ENCODE measurements at places on chromosomes 1 and 21.

- no peak for DNase-seq
Observed at GRCh38 chr1:40989066-40989465, 9.6 kb downstream of the CTPS1 start.

DNA sequence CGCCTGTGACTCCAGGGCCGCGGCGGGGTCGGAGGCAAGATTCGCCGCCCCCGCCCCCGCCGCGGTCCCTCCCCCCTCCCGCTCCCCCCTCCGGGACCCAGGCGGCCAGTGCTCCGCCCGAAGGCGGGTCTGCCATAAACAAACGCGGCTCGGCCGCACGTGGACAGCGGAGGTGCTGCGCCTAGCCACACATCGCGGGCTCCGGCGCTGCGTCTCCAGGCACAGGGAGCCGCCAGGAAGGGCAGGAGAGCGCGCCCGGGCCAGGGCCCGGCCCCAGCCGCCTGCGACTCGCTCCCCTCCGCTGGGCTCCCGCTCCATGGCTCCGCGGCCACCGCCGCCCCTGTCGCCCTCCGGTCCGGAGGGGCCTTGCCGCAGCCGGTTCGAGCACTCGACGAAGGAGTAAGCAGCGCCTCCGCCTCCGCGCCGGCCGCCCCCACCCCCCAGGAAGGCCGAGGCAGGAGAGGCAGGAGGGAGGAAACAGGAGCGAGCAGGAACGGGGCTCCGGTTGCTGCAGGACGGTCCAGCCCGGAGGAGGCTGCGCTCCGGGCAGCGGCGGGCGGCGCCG lies at the start of gene SIM2:
Gene SIM2 (plus strand): TSS at position 135 of the 565 bp plus-strand sequence. CDS start 632 bp downstream, outside the sequence.
- DNase-seq, result peak; percentile 58

- DNase-seq, result no peak
Observed at GRCh38 chr1:227312361-227313025, 5.8 kb downstream of the CDC42BPA start.

GRCh38 chr1:208202333-208202995 lies 41.7 kb downstream of the PLXNA2 start:
- DNase-seq, result no peak

DNA sequence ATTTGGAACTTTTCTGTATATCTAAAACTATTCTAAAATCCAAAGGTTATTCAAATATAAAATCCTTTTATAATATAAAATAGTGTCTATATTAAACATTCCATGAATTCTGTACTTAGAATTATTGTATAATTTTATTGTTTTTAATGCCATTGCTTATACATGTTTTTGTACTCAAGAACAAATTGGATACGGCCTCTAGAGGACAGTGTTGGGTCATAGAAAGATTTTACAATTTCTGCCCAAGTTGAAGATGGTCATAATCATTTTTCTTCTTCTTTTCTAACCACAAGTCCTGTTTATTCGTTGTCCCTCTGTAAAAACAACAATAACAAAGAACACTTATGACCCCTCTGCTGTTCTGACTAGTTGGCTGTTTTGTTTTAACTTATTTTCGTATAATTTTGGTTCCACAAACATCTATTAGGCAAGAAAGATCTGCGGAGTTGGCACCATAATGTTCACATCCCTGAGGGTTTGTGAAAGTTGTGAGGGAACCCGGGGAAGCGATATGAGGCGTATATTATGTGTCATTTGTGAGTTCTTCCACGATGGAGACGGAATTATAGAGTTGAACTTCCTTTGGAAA lies 75.7 kb upstream of the KIF26B start:
- DNase-seq, result peak; percentile 60

DNA sequence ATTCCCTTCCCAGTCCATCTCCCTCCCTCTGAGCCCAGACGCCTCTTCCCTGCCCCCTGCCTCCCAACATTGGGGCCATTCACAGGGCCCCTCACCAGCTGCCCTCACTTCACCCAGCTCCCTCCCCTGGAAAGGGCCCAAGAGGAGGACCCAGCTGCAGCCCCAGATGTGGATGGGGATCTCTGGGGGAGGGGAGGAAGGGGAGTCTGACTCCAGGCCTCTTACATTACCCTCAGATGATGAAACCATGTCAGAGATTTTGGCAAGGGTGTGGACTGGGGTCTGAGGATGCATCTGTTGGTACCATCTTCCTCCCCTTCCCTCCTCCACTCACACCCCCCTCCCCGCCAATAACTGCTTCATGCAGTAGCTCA lies 1.1 kb upstream of the KIF21B start:
- DNase-seq, result no peak

- DNase-seq, result peak; percentile 80
Observed at GRCh38 chr1:20847611-20848080, 60.5 kb upstream of the HP1BP3 start.

DNA sequence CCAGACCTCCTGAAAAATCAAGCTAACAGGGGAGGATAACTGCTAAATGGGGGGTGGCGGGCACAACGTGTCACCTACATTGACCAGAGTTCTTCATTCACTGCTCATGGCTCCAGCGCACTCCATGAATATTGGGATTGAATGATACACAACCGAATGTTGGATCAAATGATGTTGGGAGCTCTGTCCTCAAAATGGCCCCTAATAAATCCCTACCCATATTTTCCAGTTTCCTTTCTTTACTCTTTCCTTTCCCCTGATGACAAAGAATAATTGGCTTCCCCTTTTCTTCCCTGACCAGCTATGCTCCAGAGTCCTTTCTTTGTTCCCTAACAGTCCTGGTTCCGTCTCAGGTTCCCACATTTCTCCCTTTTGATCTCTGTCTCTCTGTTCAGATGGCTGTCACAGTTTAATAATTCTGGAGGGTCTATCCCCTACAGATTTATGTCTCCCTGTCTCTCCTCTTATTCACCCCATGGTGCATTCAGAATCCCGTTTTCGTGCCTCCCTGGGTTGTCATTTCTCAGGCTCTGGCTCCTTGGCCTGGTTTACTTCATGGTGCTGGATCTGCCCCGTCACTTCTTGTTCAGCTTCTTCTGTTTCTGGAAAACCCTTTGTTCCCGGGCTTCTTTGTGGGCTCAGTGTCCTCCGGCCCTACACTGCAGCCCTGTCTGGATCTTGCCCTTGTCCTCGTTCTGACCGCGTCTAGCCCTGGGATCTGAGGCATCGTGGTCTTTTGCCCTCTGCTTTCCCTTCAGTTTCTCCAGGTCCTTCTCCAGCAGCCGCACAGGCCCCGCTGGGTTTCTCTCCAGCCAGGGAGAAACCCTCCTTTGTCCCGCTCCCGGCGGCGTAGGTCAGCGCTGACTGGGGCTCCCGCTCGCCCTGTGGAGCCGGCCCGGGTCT lies 78.3 kb downstream of the NDUFS5 start:
- peak; percentile 74 for DNase-seq

- no peak for DNase-seq
Observed at GRCh38 chr1:236907205-236907604, 97.0 kb downstream of the MT1HL1 start.

- peak; percentile 33 for DNase-seq
Observed at GRCh38 chr21:39651206-39651605, 38.5 kb downstream of the B3GALT5 start.

Measured in astrocyte of the hippocampus (primary cell).